Stimulated activated CD8-positive, alpha-beta memory T cell treated with anti-CD3 and anti-CD28 coated beads, Interleukin-4, amount 100 ng/mL, for 24 hours (primary cell): ENCODE measurements at places on chromosomes 2 and 18.

GRCh38 chr2:65349863-65350262, 82.5 kb downstream of the SPRED2 start:
- DNase-seq = no peak

- DNase-seq = no peak
These were observed 20.9 kb downstream of the RAB10 start for GRCh38 chr2:26054598-26055348.

DNA sequence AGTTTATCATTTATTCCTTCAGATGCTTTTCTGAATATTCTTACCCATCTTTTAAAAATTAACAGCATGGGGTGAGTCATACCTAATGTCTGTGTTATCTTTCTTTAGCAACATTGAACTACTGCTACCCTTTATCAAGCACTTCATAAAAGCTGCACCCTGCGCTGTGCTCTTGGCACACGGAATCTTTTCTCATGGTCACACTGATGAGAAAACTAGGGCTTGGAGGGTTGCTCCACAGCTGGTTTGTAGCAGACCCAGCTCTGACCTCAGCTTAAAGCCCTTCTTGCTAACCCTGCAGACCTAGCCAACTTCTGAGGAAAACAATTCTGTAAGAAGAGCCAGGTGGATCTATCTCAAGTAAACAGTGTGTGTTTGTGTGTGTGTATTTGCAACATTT, 106.3 kb downstream of the RNF144A start:
- no peak for DNase-seq

- DNase-seq = no peak
These were observed 22.1 kb downstream of the MLPH start for GRCh38 chr2:237509151-237509550.

DNA sequence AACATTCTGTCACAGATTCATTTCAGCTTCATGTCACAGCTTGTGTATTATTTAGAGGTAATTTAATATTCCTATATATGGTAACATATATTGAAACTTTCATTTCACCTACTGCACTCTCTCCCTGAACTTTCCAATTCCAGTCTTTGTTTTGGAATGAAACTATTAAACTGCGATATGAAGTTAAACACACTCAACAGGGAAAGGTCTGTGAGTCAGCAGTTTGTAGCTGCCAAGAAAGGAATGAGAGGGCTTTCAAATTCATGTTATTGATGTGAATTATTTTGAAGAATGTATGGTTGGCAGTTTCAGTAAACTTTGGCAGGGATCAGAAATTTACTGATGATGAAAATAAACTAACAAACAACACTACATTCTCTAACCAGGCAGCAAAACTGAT, 148.3 kb downstream of the HNMT start:
- no peak for DNase-seq

- no peak for DNase-seq
These were observed 1.4 kb upstream of the RAB3GAP1 start for GRCh38 chr2:135050684-135051083.

- DNase-seq = no peak
These were observed 321.9 kb downstream of the CELF4 start for GRCh38 chr18:37243741-37244140.

DNA sequence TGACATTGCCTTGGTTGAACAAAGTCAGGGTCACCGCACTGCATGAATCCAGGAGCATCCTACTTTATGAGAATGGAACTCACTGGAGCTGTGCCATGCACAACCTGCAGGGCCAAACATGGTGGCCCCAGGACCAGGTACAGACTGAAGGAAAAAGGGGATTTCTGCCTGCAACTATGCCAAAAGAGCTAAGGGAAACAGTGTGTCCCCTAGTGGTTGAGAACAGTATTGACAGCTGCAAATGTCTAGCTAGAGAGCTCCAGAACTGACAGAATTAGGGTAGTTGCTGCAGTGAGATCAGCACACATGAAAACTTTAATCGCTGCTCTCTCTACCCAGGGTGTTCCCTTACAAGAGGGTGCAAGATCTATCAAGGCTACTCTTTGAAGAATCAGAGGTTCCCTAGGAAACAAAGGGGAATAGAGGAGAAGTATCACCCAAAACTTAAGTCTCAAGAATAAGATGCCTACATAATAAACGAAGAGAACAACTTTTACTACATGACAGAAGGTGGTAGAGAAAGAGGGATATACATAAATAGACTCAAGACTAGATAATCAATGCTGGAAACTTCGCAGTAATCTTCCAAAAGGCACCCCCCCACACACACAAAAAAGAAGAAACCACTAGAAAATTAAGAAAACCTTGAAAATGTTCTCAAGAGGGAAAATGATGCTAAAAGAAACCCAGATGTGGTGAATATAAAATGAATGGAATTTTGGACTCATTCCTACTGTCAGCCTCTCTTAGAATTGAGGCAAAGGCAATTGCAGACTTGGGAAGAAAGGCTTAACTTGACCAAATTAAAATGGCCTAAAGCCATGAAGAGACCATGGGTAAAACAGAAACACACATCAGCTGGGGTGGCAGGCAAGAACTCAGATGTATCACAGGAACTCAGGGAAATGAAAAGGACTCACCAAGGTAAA, 43.6 kb upstream of the IHH start:
- no peak for DNase-seq

DNA sequence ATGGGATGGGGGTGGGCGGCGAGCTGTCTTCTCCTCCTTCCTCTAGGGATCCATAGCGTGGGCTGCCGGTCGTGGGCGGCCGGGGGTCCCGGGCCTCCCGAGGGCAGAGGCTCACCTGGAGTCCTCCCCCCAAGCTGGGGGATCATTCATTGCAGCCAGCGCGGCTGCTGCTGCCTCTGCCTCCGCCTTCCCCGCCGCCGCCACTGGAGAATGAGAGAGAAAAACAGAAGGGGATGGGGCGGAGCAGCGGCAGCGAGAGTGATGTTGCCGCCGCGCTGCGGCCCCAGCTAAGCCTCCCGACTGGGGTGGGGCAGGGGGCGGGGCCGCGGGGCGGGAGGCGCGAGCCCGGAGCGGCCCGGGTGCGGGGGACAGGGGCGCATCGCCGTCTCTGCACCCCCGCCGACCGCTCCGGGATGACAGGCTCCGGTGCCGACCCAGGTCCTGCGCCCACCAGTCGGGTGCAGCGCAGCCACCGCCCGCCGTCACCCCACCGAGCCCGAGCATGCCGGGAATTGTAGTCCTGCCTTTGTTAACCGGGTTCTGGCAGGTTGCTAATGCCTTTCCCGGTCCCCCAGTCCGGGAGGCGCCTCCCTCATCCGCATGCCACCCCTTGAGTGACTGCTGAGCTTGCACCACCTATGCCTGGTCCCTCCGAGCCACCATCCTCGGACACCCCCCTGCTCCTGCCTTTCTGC, at the start of gene KIF3C:
Gene KIF3C (minus strand): TSS at position 225 of the 695 bp plus-strand sequence. CDS start 580 bp downstream, outside the sequence.
- peak; percentile 53 for DNase-seq

DNA sequence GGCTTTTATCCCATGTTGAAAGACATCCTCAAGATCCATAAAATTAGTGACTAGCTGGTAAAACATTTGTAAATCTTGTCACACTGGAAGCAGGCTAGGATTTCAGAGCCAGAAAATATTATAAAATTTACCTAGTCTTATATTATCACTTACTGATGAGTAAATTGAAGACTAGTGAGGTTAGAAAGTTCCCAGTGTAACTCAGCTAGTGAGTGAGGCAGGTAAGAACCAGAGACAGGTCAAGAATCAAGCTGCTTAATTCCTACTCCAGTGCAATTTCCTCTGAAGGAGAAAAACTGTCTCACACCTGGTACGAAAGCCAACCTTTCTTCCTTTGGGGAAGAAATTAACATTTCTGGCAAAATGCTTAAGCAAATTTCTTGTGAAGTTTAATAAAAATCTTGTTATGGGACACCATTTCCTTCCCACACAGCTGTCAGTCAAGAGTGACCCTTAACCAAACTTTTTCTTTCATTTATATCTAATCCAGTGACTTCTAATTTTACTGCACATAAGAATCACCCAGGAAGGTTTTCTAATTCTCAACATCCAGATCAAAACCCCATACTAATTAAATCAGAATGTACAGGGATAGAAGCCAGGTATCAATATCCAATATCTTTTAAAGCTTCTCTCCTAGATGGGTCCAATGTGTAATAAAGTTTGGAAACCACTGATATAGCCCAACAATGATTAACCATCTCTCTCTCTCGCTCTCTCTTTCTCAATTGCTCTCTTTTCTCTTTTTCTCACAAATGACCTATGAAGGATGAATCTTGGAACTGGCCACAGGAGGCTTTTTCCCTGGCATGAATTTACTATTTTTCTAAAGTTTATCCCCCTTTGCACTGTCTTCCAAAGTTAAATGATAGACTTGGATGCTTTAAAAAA, 264.3 kb upstream of the SLC39A10 start:
- DNase-seq = no peak

DNA sequence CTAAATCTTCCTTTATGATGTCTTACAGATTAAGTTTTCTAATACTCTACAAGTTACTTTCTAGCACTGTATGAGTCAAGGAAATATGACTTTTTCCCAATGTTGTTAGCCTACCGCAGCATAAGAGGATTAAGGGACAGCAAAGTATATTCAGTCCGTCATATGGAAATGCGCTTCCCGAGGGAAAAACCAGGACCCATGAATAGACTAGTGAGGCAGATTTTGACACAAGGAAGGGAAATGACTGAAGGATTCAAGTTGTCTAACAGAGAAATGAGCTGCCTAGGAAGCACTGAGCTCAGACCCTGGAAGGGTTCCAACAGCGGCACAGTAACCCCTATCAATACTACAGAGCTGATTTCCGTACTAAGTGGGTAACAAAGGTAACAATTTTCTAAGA, 12.0 kb downstream of the SEPTIN10 start:
- DNase-seq = no peak

DNA sequence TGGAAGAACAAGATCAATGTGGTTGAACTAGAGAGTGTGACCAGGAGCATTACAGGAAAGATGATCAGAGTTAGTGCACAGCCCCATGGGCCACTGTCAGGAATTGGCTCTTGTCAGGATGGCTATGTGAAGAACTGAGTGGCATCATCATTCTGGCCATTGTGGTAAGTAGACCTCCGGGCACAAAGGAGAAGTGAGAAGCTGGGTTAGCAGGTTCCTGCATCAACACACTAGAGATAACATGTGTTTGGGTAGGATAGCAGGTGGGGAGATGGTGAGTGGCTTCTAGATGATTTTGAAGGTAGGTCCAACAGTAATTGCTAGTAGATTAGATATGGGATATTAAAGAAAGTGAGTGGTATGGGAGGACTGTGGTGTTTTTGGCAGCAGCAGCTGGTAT, 408.2 kb downstream of the TSN start:
- no peak for DNase-seq

DNA sequence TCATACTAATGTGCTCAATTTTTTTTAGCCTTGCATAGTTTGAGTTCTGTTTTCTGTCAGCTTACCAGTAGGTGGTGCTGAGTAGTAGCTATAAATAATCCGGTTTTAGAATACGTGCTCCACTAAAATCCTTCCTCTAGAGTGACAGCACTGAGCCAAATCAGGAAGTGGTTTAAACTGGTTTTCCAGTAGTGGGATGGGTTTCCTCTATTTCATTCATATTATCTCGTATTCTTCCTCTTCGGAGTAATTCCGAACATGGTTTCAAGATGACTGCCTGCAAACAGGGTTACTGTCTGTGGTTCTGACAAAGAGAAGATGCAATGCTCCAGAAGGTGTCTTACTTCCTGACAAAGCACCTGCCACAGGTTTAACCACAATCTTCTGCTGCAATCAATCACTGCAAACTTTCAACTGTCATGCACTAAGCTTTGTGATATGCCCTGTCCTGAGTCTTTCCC, 496.9 kb upstream of the VRK2 start:
- DNase-seq = no peak

GRCh38 chr2:156526950-156527636, 90.9 kb downstream of the GPD2 start:
- no peak for DNase-seq

DNA sequence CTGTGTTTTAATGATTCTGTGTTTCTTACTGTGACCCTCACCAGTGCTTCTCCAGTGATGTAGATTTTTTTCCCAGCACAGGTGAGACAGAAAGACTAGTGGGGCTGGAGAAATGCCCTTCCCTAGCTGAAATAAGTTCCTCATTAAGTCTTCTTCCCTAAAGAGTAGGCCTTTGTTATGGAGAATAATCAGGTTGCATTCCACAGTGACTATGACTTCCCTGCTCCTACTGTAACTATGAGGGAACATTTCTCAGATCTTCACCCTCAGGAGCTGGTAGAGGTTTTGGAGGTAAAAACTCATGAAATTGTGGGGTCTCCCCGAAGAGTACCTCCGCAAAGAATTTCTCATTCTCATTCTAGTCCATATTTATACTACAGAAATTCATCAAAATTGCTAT, 286.2 kb downstream of the GRB14 start:
- no peak for DNase-seq

- DNase-seq = no peak
These were observed 22.7 kb upstream of the CASP8 start for GRCh38 chr2:201237486-201238123.

DNA sequence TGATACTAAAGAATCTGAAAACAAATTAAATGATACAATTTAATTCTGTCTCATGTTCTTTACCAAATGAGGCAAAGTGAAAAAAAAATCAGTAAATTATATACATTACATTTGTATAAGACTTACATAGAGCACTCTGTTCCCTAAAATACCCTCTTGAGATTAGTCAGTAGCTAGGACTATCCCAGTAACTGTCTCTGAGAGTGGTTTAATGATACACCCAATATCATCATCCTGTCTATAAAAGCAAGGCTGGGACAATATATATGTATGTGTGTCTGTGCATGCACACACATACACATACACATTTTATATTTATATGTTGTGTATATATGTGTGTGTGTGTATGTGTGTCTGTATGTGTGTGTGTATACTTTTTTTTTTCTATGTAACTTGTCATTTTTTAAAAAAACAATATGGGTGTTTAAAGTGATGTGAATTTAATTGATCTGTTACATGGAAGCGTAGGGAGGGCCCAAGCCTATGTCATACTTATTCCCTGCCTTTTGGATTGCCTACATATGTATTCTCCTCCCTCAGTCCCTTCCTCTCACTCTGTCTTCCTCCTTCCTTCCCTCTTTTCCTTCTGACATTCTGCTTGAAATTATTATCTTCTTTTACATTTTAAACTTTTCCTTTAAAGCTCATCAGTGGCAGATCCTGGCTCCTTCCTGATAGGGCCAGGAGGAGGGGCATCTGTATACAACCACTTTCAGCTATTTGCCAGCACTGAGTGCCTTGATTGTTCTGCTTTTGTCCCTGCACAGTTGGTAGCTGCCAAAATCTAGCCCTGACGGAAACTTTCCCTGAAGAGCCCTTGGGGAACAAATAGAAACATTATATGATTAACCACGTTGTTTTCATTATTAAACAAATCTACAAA, 6.8 kb downstream of the ASXL3 start:
- no peak for DNase-seq

GRCh38 chr2:11038641-11039040, 116.6 kb upstream of the SLC66A3 start:
- DNase-seq = no peak

DNA sequence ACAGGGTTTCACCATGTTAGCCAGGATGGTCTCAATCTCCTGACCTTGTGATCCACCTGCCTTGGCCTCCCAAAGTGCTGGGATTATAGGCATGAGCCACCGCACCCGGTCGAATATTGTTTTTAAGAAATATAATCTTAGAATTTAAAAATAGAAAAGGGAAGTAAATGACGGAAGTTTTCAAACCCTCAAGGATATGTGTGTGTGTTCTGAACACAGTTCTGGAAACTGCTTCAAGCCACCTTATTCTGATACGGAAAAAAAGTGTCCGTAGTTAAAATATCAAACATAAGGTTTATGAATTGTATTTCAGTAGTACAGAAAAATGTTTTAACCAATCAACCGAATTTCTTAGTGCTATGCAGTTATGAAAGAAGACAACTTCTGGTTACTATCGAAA, 115.9 kb downstream of the UPP2 start:
- DNase-seq = no peak

- DNase-seq = no peak
These were observed 184.1 kb downstream of the INSIG2 start for GRCh38 chr2:118272391-118272790.
